ENCODE measurements at places on chromosomes 13 and 19. TPM values are rescaled to one million over a fixed set of nuclear protein-coding genes. Genes with fewer than 3 reads are reported as not detected.

GRCh38 chr19:53275480-53275879 is 8.0 kb upstream of the VN1R4 start:
- DNase-seq = no peak

DNA sequence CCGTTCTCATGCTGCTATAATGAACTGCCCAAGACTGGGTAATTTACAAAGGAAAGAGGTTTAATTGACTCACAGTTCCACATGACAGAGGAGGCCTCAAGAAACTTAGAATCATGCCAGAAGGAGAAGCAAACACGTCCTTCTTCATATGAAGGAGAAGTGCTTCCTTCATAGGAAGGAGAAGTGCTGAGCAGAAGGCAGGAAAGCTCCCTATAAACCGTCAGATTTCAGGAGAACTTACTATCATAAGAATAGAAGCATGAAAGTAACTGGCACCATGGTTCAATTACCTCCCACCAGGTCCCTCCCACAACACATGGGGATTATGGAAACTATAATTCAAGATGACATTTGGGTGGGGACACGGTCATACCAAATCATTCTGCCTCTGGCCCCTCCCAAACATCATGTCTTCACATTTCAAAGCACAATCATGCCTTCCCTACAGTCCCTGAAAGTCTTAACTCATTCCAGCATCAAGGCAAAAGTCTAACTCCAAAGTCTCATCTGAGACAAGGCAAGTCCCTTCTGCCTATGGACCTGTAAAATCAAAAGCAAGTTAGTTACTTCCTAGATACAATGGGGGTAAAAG is 10.6 kb downstream of the ACOD1 start:
- no peak for DNase-seq

Gene CBY2
- total RNA-seq = not detected

- no peak for DNase-seq
These were observed 812.1 kb upstream of the MIR17HG start for GRCh38 chr13:90535421-90535820.

DNA sequence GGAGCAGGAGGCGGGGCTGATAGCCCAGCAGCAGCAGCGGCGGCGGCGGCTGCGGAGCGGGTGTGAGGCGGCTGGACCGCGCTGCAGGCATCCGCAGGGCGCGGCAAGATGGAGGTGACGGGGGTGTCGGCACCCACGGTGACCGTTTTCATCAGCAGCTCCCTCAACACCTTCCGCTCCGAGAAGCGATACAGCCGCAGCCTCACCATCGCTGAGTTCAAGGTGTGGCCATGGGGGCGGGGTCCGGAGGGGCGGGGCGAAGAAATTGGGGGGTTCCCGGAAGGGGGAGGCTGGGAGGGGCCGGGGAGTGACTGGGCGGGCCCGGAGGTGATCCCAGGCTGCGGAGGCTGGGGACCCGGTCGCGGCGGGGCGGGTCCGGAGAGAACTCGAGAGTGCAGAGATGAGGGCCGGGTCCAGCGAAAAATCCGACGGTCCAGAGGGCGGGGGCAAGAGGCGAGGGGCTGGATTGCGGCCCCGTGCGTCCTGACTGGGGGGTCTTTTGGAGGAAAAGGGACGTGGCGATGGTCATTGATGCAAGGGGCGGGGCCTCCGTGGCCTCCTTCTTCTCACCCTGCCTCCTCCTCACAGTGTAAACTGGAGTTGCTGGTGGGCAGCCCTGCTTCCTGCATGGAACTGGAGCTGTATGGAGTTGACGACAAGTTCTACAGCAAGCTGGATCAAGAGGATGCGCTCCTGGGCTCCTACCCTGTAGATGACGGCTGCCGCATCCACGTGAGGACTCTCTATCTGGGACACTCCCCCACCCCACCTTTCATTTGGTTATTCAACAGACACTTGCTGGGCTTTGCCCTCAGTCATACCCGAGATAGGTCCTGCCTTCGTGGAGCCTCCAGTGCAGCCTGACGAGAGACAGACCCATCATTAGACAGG is at the start of gene TBCB:
TBCB (plus strand) TSS at position 16 of the 891 bp plus-strand sequence; CDS start at position 109, 93 bp downstream.
- peak; percentile 78 for DNase-seq

DNA sequence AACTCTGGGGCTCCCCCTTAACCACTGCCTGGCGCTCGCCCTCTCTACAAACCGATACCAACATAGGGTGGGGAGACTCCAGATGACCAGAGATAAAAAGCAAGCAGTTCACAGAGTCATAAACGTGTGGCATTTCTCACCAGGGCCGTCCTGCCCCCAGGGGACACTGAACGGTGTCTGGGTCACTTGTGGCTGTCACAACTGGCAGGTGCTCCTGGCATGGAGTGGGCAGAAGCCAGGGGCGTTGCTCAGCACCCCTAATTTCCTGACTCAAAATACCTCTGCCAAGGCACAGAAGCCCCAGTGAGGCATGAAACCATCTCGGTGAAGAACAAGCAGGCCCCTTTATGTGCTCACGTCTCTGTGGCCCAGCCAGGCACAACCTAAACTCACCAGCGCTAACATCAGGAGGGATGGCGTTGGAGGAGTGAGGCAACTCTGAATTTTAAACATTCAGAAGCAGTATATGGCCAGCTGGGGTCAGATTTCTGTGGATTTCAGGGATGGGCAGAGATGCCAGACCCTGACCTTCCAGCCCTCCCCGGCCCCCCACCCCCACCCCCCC is 1.8 kb downstream of the PIP5K1C start:
- no peak for DNase-seq

Gene NANOS3
- not detected for total RNA-seq

DNA sequence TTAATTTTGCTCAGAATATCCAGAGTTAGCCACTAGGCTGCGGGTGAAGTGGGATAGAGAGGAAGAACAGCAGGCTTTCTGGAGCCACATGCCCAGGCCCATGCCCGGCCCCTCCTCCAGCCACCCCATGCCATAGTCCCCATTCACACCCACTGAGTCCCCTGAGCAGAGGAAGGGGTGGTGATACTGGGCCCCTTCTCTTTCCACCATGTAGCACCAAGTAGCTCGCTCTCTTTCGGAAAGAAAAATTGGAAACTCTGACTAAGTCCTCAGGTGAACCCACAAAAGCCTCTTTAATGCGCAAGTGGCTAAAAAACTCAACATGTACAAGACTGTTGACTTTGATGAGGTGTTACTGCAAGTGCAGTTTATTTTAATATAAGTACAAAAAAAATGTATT is 76.7 kb upstream of the GPR183 start:
- no peak for DNase-seq

GRCh38 chr19:53102756-53103233 is 427 bp downstream of the ZNF160 start:
- peak; percentile 74 for DNase-seq

Gene FGF21
- total RNA-seq = not detected

Gene BEST2
- not detected for total RNA-seq

Gene TEX101
- total RNA-seq = not detected

Gene CACNG6
- 0.74 TPM for total RNA-seq

DNA sequence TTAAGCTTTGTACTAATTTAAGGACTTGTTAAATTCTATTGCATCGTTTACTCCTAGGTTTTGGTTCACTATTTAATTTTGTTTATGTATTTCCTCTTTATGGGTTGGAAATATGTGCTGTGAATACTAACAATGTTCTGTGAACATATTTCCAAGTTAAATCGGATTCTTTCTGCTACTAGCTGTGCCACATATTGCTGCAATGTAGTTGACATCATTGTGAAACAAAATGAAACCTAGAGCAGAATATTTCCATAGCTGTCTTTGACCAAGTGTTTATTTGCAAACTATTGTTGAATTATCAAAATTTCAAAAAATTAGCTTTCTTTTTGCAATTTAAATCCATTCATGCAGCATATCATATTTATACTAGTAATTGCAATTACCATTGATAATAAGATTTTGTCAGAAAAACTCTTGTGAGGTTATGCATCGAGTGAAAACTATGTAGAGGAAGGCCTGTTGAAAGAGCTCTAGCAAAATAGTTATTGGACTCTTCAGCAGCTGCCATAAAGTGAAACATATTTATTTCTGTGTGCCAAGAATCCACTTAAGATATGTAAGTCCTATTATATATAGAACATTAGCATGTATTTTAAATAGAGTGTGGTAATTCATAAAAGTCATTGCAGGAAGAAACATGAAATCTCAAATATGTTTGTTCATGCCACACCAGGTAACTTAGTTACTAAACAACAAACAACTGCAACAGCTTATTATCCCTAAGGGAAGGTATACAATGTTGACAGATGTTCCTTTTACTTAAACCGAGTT is 575.1 kb downstream of the SLITRK6 start:
- no peak for DNase-seq

DNA sequence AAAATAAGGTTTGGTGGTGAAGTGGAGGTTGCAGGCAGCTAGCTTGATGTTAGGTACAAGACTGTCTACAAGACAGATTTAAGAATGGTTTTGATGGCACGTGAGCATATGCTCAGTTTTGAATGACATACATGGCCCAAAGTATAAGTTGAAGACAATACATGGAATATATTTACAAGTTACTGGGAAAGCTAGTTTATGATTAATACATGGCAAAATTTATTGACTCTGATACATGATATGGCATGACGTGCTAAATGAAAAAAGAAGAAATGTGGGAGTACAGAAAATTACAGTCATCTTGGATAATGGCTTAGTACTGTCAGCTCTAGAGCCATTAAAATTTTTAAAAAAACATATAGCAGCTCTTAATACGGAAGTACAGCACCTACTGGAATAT is 4.4 kb downstream of the KLF5 start:
- no peak for DNase-seq

DNA sequence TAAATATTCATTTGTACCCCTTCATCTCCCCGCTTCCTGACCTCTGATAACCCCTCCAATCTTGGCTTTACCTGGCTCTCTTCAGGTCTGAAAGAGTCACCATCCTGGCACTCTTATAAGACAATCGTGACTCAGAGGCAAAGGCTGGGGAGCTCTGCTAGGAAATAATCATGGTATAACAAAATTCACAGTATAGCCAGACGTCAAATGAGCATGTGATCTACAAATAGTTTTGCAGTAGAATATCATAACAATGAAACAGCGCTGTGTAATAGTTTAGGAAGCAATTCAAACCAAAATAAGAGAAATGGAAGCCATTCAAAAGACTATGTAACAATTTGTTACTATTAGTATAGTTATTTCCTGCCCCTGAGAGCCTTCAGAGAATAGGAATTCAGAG is 34.2 kb downstream of the RXFP2 start:
- DNase-seq = no peak

Gene OR7D2
- not detected for total RNA-seq

DNA sequence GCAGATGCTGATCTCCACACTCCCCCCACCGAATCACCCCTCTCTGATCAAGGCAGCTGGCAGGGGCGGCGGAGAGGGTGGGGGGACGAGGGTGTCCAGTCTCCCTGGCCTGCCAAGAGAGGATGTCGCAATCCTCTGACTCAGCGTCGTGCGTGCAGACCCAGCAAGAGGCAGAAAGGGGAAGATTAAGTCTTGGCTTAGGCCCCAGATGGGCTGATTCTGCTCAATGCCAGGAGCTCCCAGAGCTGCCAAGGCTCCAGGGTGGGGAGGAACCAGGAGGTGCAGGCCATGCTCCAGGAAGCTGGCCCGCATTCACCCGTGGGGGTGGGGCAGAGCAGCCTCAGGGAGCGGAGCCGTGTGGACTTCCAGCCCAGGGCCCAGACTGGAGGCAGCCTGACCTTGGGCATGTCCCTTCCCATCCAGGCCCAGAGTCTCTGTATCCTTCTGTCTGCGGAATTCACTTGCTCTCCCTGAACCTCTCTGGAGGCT is 6.6 kb upstream of the BCL3 start:
- no peak for DNase-seq

- DNase-seq = no peak
These were observed 431.3 kb downstream of the SLITRK6 start for GRCh38 chr13:85367887-85368286.

DNA sequence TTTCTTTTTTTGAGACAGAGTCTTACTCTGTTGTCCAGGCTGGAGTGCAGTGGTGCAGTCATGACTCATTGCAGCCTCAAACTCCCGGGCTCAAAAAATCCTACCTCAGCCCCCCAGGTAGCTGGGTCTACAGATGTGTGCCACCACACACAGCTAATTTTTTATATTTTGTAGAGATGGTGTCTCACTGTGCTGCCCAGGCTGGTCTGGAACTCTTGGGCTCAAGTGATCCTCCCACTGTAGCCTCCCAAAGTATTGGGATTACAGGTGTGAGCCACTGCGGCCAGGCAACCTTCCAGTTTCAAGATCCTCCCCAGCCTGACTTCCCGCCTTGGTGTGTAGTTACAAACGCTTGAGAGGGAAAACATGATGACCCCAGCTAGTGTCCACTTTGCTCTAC is 22.2 kb downstream of the CNFN start:
- no peak for DNase-seq

DNA sequence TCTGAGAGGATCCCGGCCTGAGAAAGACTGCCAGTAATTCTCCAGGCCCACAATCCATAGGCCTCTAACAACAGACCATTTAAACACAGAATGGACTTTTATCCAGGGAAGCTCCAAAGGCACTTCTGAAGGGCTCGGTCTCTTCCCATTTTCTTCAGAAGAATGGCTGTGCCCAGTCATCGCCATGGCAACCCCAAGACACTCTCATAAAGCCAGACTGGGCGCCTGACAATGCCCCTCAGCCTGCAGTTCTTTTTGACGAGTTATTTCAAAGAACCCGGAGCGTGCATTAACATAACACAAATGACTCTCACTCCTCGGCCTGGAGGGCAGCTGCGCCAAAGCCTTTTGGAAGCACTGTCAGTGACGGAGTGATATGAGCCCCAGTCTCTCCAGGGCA is 61.0 kb downstream of the RASA3 start:
- no peak for DNase-seq

DNA sequence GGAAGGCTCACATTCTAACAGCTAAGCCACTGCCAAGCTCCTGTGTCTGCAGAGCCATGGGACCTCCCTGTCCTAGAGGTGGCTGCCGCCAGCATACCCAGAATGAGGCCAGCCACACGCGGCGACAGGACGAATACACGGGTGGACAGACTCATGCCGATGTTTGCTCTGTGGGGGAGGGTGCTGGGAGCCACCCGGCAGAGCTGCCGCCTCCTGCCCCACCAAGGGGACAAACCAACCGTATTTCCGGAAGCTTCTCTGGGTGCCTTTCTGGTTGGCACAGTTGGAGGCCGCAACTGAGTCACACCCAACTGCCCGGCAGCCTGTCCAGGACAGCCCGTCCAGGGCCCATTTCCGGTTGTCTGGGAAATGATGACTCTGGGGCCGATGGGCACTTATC is 20.3 kb downstream of the C13orf46 start:
- DNase-seq = peak; percentile 13

DNA sequence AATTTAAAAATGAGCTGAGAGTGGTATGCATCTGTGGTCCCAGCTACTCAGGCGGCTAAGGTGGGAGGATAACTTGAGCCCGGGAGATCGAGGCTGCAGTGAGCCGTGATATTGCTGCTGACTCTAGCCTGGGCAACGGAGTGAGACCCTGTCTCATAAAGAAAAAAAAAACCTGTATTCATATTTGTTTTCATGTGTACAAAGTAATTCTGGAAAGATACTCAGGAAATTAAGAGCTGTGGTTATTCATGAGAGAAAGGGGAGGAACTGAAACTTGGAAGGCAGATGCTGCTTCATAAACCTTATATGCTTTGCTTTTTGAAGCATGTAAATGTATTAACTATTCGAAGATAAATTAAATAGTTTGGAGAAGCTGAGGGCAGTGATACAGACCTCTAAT is 8.8 kb upstream of the RLN3 start:
- no peak for DNase-seq

Gene SACS
- total RNA-seq = 132 TPM

Gene TLE2
- total RNA-seq = not detected
